ENCODE measurements at places on chromosomes 2 and 18.

GRCh38 chr2:108029496-108029895, 43.2 kb downstream of the SLC5A7 start:
- no peak for DNase-seq

- DNase-seq = no peak
Observed at GRCh38 chr2:235575904-235576303, 82.1 kb downstream of the AGAP1 start.

DNA sequence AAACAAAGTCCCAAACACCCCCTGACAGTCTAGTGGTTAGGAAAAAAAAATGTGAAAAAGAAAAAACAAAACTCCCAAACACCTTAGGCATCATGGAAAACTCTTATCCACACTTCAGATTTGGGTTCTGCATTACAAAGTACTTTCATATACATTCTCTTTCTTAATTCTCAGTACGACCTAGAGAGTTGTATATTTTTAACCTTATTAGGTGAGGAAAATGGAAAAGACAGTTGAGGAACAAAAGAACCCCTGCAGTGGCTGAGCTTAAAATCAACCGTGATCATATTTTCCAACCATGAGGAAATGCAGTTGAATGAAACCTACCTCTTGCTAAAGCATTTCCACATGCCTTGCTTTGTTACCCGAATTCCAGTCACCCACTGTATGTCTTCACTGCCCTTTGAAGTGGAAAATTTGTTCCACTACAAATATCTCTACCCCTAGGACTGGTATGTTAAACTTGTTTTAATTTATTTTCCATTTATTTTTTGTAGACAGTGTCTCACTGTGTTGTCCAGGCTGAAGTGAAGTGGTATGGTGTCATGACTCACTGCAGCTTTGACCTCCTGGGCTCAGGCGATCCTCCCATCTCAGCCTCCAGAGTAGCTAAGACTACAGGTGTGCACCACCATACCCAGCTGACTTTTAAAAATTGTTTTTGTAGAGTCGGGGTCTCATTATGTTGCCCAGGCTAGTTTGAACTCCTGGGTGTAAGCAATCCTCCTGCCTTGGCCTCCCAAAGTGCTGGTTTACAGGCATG, 56.9 kb upstream of the LPIN2 start:
- no peak for DNase-seq

- DNase-seq = no peak
Observed at GRCh38 chr18:31648966-31649429, 35.4 kb downstream of the B4GALT6 start.

- no peak for DNase-seq
Observed at GRCh38 chr18:75966431-75966830, 528.6 kb downstream of the ZNF516 start.

DNA sequence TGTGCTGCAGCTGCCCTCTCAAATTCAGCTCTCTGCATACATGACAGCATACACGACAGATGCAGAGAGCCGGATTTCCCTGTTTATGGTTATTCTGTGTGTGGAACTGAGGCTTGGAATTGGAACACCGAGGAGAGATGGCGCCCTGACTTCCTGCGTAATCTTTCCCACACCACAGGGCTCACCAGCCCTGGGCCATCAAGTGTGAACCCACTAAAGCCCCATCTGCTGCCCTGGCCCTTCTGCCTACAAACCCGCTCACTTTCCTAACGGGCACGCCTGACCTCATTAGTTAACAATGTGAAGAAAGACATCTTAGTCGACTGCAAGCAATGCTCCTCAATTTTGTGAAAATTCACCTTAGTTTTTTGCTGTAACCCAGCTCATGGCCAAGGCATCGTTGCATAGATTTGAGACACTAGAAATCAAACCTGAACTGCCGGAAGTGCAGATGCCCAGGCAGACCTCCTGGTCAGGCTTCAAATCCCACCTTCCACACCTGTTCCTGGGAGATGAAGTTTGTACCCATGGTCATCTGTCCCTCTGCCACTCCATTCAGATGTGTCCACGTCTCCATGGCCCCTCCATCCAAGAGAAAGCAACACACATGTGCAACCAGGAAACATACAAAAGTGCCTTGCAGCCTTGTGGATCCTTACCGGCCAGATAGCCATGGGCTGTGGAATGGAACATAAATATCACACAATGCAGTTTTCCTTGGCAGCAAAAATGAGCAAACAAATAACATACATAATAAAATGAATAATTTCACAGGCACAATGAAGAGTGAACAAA, 5.0 kb upstream of the CIDEA start:
- no peak for DNase-seq

DNA sequence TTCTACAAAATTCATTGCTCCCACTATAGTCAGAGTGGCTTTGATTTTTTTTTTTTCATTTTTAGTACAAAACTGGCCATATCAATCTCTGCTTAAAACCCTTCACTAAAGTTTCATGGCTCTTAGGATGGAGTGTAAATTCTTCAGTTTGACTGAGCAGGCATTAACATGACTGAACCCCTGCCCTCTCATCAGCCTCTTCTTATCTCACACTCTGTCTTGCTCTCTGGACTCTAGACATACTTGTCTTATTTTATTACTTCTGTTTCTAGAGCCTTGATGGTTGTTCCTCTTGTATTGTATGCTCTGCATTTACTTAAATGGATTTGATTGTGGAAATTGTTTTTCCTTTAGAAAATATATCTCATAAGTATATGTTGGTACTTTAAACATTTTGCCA, 272.4 kb downstream of the DCC start:
- no peak for DNase-seq

DNA sequence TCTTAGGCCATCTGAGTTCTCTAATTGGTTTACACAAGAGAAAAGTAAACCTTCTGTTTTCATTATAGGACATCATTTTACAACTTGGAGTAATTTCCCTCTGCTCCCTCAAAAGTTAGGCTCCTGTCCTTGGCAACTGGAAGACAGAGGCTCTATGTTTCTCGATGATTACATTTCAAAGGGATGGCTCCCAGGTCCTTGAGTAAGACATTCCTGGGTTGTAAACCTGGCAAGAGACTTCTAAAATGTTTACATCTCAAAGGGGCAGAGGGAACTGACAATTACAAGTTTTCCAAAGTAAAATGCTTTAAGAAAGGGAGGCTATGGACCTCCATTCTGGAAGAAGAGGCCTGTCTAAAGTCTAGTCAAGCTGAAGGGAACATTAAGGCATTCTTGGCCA, 268.3 kb upstream of the REG3G start:
- no peak for DNase-seq

DNA sequence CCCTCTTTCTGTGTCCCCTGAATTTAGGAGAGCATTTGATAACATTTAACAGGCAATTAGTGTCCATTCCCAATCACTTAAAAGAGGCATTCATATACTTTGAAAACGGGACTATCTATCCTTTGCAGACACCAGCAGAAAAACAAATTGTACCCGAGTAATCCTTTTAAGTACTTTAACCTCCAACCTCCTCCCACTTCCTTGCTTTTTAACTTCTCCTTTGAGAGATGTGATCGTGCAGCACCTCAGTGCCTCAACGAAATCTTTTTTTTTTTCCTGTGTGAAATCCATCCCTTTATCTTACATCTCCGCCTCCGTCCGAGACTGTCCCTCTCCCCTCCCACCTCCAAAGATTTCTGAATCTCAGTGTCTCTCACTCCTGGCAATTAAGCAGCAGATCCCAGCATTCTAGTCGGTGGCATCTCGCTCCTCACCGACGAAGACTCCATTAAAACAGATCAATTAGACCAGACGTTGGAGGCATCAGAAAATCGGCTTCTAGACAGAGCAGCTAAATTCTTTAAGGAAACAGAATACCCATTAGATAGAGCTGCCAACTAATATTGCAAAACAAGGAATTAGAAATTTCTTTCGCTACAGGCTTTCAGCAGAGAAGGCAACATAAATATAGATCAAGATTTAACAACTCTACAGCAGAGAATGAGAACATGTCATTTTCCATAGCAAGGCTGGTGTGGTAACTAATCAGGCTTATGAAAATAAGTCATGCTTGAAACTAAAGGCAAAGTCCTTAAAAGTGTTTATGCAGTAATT, 1.9 kb upstream of the TMEFF2 start:
- DNase-seq = no peak

GRCh38 chr18:59893971-59894370, 5.8 kb upstream of the PMAIP1 start:
- DNase-seq = no peak

- no peak for DNase-seq
Observed at GRCh38 chr18:57630754-57631595, 9.3 kb upstream of the NARS1 start.

- DNase-seq = no peak
Observed at GRCh38 chr2:149715005-149715592, 127.5 kb upstream of the MMADHC start.

GRCh38 chr2:47237375-47238334, 82.5 kb upstream of the STPG4 start:
- no peak for DNase-seq

- no peak for DNase-seq
Observed at GRCh38 chr2:149611100-149611820, 23.7 kb upstream of the MMADHC start.

GRCh38 chr2:44169155-44169898, 652 bp downstream of the PPM1B start:
- peak; percentile 29 for DNase-seq

DNA sequence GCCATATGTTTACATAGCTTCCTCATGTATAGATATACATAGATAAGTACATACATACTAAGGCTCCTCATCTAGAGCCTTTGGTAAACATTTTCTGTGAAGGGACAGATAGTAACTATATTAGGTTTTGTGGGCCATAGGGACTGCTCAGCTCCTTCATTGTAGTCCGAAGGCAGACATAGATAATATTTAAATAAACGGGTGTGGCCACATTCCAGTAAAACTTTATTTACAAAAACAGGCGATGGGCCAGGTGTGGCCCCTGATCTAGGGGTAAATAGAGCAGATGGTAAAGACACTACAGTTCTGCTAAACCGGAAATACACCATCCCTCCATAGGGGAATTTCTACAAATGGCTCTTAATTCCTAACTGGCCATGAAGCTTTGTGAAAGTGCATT, 7.3 kb downstream of the COQ10B start:
- no peak for DNase-seq

DNA sequence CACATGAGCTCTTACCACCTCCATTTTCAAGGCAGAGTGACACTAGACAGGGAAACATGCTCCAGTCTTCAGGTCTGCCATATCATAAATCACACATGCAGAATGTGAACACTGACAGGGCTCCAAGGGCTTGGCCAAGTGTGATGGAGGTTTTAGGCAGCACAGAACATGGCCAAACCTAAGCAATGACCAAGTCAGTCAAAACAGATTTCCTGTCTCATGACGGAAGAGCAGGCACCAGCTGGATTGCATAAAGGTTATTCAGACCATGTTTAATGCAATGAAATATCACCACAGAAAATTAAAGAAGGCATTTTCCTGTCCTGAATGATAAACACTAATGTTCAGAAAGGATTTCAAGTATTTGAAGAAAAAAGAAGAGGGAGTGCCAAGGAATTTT, 72.5 kb downstream of the SUMO1 start:
- no peak for DNase-seq

DNA sequence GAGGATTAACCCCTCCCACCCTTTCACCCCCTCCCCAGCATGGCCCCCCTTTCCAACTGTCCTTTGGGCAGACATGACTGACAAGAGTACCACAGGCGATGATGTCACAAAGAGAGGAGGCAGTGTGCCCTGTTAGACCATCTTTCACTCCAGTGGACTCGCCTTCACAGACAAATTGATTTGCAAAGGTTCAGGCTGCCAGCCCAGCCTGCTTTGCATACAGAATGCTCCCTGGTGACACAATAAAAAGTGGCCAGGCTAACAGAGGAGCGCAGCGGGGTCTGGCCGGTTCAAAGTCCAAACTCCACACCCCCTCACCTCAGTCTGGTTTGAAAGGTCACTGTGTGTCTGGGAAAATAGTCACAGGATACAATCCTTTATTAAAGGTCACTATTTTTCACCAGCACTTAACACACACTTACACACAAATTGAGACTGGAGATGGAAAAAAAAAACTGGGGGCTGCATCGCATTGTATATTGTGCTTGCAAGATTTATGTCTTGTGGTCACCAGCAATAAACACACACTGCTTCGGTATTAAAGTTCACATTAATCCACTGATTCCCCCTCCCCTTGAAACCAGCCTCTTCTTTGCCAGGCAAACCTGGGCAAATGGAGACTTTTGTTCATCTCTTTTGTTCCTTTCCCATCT, 236.9 kb downstream of the BCL11A start:
- DNase-seq = no peak

GRCh38 chr2:223203971-223204929, 152.3 kb downstream of the KCNE4 start:
- DNase-seq = no peak

DNA sequence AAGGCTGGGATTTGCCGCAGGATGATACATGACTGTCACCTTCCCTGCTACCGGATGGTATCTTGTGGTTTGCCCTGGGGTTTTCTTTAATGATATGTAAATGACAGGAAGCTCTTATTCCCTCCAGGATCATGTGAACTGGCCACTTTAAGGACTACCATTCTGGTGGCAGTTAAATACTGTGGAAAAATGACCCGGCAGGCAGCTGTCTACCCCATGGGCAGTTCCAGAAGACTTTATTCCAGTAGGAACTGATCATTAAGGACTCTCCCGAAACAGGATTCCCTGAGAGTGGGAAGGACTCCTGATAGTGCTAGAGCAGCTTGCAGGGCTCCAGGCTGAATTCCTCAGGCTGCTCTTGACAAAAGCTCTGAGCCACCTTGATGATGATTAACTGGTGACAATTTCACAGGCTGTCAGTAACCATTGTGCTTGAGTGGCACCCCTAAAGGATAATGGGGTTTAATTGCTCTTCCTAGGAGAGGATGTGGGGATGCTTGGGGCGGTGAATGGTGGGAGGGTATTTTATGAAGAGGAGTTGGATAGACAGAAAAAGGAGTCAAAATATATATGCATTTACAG, 212.0 kb downstream of the CPS1 start:
- DNase-seq = no peak

GRCh38 chr2:31065356-31065755, 72.9 kb downstream of the GALNT14 start:
- no peak for DNase-seq

- no peak for DNase-seq
Observed at GRCh38 chr2:17497718-17498117, 20.5 kb downstream of the RAD51AP2 start.

- DNase-seq = no peak
Observed at GRCh38 chr18:75108579-75109318, 100.2 kb downstream of the PTGR3 start.

- DNase-seq = no peak
Observed at GRCh38 chr2:42376758-42377157, 15.7 kb upstream of the COX7A2L start.

DNA sequence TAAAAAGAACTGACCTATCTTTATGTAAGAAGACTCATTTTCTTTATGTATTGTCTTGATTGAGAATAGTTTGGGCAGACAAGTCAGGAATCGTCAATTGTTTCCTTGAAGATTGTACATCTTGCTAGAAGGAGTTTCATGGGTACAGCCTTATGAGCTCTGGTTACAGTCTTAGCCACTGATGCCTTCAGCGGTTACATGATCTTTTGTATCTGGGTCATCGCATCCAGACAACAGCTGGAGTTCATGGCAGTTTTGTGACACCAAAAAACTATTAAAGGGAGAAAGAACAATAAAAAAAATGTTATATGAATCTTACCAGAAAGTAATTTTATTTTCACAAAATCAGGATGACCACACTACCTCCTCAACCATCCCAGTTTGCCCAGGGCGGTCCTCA, 520.5 kb upstream of the CDH7 start:
- DNase-seq = no peak
